Right kidney (tissue), 9 donors: ENCODE measurements at places on chromosomes 4 and X.

GRCh38 chr4:2371765-2372487, 46.5 kb downstream of the ZFYVE28 start:
- DNase-seq = no peak

GRCh38 chr4:115769396-115769795, 656.0 kb upstream of the NDST4 start:
- no peak for DNase-seq

DNA sequence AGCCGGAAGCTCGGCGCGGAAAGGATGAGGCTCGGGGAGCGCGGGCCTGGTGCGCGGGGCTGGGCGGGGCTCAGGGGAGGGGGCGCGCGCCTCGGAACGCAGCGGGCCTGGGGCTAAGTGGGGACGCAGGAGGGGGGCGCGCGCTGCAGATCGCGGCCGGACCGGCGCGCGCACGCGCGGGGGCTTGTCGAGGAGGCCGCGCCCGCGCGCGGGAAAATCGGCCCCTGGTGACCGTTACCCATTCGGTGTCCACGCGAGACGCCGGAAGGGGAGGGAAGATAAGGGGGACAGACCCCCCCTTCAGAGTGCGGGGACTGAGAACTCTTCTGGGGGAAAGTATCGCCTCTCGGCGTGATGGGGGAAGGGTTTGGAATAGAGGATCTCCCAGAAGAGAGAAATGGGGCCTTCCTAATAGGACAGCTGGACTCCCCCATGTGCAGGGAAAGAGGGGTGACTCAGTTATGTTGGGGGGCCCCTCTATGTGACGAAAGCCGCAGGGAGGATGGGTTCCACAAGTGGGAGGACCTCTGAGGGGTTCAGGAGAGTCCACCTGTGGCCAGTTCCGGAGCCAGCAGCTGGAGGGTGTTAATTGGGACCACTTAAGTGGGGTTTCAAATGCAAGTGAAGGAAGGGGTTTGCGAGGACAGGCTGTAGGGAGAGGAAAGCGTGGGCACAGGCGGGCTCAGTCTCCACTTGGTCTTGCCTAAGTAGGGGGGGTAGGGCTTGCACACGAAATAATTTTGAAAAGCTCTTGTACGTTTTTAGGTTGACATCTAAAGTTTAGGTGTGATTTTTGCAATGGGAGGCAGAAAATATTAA, 584 bp downstream of the SUV39H1 start:
- peak; percentile 38 for DNase-seq

- DNase-seq = no peak
Measured at GRCh38 chrX:136674270-136674985, 26.5 kb downstream of the CD40LG start.

GRCh38 chr4:33187035-33187434, 2466.9 kb downstream of the PCDH7 start:
- DNase-seq = no peak

GRCh38 chrX:154508384-154508745, 7.7 kb downstream of the FAM3A start:
- no peak for DNase-seq

DNA sequence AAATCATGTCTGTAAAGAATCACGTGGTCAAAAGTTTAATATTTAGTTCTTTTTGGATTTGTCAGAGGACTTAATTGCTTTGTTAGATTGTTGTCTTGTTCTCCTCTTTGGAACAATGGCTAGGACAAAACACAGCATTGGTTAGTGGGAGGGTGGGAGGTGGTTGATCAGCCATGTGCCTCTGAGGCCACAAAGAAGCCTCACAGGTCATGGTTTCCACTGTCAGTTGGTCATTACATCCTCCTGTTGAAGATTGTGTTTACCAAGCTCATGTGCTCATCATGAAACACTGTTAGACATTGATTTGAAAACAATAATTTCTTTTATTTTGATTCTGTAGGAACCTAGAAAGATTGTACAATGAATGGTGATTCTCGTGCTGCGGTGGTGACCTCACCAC, 31.9 kb downstream of the ADD1 start:
- DNase-seq = no peak

DNA sequence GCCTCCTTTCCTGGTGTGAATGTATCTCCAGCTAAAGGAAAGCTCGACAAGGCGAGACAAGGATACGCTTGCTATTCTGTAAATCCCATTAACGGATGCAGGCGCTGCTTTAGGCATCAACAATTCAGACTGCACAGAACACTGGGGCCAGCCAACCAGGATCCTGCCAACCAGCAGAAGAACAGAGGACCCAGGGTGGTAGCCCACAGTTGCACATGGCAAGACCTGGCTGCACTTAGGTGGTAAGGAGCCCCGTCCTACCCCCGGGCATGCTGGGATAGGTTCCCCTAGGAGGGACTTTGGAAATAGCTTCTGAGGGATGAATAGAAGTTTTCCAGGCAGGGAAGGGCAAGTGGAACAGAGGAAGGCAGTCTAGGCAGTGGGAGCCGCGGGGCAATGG, 20.7 kb downstream of the PSAPL1 start:
- no peak for DNase-seq

DNA sequence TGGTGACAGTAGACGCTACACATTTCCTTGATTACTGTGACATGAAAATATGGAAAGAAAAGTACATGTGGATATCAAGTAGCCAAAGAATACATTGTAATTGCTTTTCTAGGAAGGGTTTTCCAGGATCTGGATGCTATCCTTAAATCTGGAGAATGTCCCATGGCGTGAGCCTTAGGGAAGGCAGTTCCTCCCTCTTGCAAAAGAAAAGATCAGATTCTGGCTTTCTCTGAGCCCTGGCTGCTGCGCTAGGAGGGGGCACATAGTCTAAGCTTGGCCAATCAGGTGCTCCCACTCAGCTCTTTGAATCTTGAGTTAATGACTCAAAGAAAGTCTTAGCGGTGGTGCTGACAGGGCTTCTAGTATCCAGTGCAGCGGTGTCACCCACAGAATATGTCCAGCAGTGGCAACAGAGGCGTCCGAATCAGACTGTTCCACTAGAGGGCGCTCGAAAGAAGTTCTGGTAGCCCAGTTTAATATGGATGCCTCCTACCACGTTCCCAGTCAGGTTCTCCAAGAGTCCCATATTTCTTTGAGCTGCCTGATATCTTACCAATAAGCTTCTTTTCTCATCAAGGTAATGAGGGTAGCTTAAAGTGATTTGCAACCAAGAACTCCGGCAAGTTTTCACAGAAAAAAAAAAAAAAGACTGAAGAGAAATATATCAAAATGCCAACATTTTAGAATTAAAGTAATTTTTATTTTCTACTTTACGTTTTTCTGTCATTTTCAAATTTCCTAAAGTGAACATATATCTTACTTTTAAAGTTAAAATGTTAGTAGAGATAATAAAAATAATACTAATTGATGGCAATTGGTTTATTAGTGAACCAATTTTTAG, 213.4 kb upstream of the S100G start:
- peak; percentile 21 for DNase-seq

GRCh38 chr4:177127658-177128057, 182.0 kb upstream of the NEIL3 start:
- no peak for DNase-seq

DNA sequence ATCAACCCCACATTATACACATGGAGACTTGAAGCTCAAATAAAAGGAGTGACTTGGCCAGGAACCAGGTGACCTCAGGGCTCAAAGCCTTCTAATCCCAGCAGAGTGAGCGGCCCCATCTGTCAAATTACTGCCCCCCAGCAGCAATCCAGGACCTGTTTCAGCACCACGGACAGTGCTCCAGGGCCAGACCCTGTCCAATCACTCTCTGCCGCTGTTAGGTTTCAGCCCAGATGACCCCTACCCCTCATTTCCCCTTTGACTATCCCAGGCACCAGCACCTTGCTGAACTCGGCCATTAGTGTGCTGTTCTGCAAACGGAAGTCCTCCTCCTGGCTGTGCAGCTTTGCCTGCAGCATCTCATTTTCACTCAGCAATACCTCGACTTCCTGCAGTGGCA, 5.1 kb downstream of the GRIPAP1 start:
- DNase-seq = no peak

DNA sequence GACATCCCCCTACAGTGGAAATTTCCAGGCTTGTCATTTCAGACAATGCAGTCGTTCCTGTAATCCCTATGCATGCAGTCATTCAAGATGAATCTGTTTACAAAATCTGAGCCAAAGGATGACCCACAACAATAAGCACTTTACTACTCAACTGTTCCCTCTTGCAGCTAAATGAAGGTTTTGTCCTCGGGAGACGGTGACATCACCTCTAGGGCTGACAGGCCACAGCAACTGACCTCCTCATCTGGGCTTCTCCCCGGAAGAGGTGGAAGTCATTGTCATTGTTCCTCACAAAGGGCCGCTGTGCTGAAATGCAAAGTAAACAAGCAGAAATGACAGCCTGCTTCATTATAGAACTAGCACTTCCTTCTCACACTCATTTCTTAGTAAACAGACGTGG, 29.2 kb downstream of the CLRN2 start:
- no peak for DNase-seq

- peak; percentile 6 for DNase-seq
Measured at GRCh38 chrX:40084471-40085101, 13.2 kb downstream of the BCOR start.

- DNase-seq = no peak
Measured at GRCh38 chrX:118212817-118213183, 96.2 kb upstream of the KLHL13 start.

GRCh38 chr4:7868892-7869471, 70.7 kb downstream of the AFAP1 start:
- no peak for DNase-seq

DNA sequence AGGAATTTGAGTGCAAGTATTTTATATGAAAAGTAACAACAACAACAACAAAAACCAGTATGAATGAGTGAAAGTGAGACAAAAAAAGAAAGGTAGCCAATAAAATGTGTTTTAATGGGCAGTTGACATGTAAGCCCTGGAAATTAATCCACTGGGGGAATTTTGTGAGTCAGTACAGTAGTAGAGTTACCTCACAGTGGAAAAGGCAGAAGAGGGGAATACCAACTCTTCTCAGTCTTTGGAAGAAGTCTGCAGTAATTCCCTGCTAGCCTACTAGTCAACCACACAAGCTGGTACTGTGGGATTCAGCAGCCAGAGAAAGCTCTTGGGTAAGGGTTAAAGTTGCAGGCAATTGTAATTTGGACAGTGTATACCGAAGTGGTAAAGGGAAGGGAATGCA, 76.3 kb upstream of the IL15 start:
- DNase-seq = no peak

DNA sequence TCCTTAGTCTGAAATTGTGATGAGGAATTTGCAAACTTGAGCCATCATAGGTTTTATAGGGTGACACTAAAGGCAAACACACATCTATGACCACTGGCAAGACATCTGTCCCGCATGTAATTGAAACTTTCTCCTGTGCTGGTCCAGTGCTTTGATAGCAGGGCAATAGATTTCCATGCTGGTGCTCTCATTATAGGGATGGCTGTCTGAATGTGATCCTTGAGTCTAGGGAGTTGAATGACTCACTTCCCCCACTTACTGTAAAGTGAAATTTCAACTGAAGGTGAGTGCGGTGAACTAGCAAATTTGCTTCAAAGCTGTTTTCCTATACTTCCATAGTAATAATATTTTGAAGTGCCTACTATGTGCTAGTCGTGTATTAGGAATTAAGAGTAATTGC, 1630.0 kb downstream of the STIM2 start:
- DNase-seq = no peak

- DNase-seq = no peak
Measured at GRCh38 chr4:183029365-183029764, 69.7 kb upstream of the WWC2 start.

DNA sequence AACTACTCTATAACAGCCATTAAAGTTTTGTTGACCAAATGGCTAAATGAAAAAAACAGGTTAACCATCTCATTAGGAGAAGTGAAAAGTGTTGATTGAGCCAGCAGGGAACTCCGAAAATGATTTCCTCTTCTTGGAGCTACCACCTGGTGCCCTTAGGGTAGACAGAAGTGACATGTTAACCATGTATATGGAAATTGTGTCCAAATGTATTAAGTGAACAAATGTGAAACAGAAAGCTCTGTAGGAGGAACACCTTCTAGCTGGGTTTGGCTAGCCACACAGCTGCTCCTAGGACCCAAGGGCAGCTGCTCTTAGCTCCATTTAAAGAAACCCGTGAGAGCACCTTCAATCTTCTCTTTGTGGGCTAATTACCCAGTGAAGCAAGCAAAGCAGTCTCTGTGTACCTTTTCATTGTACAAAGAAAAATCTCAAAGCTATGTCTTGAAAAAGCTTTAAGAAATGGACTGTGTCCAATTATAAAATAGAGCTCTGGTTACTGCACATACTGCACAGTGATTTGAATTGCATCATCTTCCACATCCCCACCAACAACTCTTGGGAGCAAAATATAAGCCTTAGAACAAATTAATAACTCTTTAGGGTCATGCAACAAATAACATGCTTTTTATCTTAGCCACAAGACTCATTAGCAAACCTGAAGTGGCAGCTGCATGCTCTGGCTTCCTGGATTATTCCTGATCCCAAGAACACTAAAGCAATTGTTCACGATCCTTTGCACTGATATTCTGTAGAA, 59.2 kb upstream of the PARM1 start:
- DNase-seq = peak; percentile 11

DNA sequence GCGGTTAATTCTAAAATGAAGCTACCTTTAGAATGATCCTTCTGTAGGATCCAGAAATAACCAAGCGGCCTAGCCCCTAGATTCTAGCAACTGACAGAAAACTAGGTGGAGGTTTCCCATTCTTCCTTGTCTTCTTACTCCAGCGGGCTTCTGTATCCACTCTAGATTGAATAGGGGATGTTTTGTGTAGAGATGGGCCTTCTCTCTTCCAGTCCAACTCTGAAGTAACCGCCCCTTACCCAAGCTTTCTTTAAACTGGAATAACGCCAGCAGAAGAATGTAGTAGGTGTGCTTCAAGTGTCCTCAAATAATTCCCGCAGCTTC, 386 bp upstream of the TMEM184C start:
- no peak for DNase-seq

GRCh38 chr4:187021436-187022205, 298.0 kb upstream of the FAT1 start:
- DNase-seq = no peak
